Cortex of kidney (tissue), 1 donor: ENCODE measurements at places on chromosomes 2 and 18.

- no peak for DNase-seq
These were observed 20.1 kb downstream of the SFT2D3 start for GRCh38 chr2:127721311-127721977.

- DNase-seq, result no peak
These were observed 70.4 kb downstream of the ASAP2 start for GRCh38 chr2:9276901-9277451.

GRCh38 chr2:107462181-107462580 lies 364.5 kb upstream of the RGPD4 start:
- no peak for DNase-seq

GRCh38 chr2:173355866-173356508 lies 1.3 kb downstream of the CDCA7 start:
- DNase-seq, result no peak

- DNase-seq, result no peak
These were observed 11.3 kb downstream of the NCL start for GRCh38 chr2:231452799-231453508.

- DNase-seq, result no peak
These were observed 659.0 kb upstream of the CDH7 start for GRCh38 chr18:65091744-65092329.

DNA sequence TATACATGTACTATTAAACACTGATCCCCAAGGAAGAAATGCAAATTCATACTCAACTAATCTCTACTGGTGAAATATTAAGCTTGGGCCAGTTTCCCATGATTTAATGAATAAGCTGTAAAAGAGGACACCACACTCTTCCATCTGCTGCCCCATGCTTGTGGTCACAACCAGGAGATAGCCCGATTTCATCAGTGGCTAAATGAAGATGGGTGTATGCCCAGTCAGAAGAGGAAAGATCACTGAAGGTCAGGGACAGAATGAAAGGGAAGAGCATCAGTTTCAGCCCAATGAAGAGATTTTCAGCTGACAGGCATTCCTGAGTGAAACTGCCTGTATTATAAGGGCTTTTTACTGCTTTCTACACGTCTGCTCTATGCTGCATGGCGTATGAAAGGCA lies 103.5 kb downstream of the KCNS3 start:
- DNase-seq, result no peak

- no peak for DNase-seq
These were observed 113.1 kb downstream of the GATA6 start for GRCh38 chr18:22282311-22283115.

DNA sequence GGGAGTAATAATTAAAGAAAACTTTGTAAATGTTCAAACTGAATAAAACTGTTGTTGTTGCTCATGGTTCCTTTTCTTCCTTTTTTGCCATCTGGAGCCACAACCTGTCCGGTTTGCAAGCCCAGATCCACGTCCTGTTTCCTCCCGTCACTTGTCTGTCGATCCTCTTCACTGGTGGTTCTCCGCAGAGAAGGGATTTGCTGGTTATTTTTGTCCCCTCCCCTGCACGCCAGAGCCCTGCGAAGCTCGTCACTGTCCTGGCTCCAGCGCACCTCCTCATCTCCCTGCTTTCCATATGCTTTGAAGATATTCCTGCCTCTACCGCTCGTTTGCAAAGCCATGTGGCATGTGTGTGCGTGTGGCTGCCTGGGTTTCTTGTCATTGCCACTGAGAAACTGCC lies 461.4 kb downstream of the RNF144A start:
- DNase-seq, result no peak

GRCh38 chr18:37405772-37406171 lies 159.8 kb downstream of the CELF4 start:
- DNase-seq, result no peak

- DNase-seq, result no peak
These were observed 594.3 kb upstream of the REG3G start for GRCh38 chr2:78431241-78431640.

DNA sequence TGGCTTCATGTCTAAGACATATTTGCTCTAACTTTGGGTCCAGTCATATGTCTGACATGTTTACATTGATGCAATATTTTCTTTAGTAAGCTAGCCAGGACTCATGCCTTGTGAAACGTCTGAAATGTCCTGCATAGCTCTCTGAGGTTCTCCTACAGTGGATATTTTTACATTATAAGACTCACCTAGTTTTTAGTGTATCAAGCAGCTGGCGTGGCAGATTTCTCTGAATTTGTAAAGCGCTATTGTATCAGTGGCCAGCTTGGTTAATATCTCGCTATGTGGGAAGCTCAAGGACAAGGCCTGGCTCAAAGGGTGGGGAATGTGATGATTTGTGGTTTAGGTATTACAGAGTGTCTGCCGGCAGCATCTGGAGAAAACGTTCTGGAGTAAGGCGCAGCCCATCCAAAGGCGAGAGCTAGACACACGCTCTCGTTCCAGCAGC lies 164.3 kb downstream of the LTBP1 start:
- no peak for DNase-seq

- DNase-seq, result no peak
These were observed 68.4 kb downstream of the COPS7B start for GRCh38 chr2:231854616-231855125.

DNA sequence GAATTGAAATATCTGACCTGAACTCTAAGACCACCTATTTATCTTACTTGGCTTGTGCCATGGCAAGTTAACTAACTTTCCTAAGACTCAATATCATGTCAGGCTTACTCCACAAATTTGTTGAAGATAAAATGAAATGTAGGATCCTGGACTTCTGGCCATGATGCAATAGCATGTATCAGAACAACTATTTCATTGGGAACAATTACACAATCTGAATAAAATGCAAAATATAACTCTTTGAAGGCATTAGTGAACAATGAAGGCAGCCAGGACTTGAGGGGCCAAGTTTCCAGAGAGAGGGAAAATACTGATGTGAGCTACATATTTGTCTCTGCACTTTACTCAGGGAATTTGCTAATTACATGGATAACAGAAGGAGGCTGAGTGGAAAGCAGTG lies 476.5 kb upstream of the ACVR2A start:
- no peak for DNase-seq

DNA sequence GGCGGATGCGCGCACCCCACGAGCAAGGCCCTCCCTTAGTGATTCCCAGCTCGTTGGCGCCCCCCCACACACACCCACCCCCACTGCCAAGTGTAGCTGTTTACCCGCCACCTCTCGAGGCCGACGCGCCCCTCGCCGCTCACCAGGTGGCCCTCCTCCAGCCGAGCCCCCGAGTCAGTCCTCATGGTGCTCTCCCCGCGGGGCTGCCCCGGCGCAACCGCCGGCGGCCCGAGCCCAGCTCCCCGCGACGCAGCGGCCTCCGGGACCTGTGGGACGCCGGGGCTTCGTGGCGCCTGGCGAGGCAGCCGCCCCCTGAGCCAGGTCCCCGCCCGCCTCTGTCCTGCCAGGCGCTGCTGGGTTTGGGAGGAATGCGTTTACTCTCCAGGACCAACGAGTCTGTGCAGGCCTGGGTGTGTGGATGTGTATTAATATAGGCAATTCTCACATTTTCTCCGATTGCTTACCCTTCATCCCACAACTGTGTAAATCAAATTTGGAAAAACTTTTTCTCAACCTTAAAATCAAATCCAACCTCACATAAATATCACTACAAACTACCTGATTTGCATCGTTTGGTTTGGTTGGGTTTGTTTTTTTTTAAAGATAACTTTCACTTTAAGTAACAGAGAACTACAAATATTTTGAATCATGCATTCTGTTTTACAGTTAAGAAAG lies at the start of gene TMEM237:
Gene TMEM237 (minus strand): TSS at position 288 of the 675 bp plus-strand sequence. CDS start 103 bp downstream, at position 185.
- DNase-seq, result no peak

DNA sequence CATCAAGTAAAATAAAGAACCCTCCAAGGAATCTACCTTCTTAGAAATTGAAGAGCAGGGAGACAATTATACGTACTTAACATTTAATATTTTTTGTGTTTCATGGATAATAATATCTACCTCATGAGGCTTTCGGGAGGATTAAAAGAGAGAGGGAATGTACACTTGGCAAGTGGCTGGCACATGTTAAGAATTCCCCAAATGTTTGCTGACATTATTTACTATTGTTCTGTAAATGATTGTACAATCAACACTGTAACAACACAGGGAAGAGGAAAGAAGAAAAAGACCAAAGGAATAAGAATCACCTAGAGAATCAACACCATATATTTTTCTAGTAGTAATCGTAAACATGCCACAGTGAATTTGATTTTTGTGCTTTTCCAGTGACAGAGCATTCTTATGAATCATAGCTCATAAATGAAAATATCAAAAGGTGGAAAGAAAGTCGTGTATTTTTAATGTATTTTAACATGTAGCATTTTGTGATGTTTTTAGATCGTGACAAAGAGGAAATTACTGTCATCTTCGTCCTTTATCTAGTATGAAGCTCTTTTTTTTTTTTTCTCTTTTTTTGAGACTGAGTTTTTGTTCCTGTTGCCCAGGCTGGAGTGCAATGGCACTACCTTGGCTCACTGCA lies 67.3 kb downstream of the B3GNT2 start:
- DNase-seq, result no peak

DNA sequence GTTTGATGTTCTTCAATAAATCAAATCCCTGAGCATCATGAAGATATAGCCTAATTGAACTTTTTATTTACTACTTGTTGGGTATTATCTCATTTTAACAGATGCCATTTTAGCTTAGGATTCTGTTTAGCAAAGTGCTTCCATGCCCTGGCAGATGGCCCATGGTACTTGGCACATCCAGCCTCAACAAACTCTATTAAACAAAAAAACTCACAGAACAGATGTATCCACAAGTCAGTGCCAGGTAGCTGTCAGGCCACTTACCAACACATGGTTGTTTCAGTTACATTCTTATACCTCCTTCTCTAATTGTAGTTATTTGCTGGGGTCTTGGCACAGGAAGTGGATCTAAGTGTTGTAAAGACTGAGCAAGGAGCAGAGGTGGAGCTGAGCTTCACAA lies 29.6 kb downstream of the GAD1 start:
- DNase-seq, result no peak

DNA sequence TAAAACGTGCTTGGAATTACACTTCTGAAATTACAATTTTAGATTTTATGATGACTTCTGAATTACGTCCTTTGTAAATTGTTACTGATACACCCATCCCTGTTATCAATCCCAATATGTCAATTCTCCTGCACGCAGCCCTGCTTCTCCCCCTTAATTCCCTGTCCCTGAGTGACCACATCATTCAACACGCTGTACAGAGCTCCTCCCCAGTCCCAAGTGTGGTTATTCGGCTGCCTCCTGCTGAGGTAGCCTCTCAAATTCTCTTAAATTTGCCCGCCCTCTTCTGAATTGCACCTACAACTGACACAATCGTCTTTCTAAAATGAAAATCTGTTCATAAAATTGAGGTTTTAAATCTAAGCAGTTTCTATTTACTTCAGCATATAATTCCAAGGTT lies 10.1 kb downstream of the SERPINB8 start:
- no peak for DNase-seq

DNA sequence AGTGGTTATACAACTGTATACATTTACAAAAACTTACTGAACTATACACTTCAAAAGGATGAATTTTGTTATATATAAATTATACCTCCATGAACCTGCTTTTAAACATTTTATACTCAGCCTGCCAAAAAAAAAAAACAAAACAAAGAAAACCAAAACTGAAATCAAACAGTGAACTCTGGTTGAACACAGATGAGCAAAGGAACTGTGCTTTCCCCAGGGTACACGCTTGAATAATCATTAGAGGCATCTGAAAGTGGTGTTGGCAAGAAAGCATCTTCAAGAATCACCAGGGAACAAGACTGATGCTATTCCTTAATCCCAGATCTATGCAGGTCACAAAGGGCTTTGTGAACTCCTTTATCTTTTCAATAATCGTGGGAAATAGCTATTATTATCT lies 77.0 kb upstream of the LYPD1 start:
- DNase-seq, result no peak

- DNase-seq, result no peak
These were observed 1.2 kb downstream of the CDK15 start for GRCh38 chr2:201807452-201807999.

DNA sequence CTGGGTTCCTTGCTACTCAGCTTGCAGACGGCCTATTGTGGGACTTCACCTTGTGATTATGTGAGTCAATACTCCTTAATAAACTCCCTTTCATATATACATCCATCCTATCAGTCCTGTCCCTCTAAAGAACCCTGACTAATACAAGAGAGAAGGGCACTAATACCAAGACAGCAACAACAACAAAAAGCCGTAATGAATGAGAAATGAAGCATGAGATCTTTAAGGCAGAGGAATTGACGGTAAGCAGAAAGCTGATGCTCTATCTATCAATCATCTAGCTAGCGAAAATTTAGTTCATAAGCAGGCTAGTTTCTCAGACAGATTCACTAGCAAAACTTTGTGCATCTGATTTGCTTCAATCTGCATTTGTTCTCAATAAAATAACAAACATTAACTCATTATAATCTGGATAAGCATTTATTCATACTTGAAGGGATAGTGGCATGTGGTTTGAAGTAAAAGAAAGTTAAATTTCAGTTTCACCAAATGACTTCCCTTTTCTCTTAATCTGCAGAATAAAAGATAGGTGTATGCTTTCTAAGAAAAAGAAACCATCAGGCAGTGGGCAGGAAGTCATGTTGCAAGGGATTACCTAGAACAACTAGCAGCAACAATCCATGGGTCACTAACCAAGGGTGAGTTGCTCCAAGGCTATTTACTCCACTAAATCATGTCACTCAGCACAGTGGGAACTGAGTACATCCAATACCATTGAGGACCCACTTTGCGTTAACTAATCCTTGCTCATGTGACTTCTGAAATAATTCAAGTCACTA lies 376.5 kb downstream of the TMEM182 start:
- no peak for DNase-seq

- no peak for DNase-seq
These were observed 65.7 kb downstream of the SPRED2 start for GRCh38 chr2:65366595-65367125.
